NCI-H2081 (cell line): ENCODE measurements at places on chromosomes 7 and 10.

DNA sequence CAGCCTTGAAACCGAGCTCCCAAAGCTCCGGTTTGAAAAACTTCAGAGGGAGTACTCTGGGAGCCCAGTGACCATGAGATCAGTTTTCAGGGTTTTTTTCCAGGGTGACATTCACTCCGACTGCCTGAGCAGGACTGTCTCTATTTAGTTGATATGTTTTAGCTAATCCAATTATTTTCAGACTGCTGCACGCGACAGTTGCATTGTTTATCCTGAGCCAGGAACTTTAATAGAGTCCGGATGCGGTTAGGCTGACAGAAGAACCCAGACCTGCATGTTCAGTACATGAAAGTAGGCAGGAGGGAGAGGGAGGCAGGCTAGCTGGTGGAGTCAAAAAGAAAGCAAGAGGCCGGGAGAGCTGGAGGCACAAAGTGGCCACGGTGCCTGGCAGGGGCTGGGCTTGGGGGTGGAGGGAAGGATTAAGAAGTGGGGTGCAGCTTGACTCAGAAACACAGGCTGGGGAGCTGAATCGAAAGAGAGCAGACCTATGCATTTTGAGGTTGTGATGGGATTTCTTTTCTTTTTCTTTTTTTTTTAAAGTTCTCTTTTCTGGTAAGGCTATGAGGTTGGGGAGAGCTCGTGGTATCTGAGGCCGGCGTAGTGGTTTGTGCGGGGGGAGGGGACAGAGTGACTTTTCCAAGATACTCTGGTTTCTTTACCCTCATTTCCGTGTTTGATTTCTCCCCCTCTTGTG lies 5.7 kb downstream of the GATA3 start:
- no peak for DNase-seq

GRCh38 chr7:99392659-99393354 lies 15.6 kb downstream of the PDAP1 start:
- peak; percentile 81 for DNase-seq

DNA sequence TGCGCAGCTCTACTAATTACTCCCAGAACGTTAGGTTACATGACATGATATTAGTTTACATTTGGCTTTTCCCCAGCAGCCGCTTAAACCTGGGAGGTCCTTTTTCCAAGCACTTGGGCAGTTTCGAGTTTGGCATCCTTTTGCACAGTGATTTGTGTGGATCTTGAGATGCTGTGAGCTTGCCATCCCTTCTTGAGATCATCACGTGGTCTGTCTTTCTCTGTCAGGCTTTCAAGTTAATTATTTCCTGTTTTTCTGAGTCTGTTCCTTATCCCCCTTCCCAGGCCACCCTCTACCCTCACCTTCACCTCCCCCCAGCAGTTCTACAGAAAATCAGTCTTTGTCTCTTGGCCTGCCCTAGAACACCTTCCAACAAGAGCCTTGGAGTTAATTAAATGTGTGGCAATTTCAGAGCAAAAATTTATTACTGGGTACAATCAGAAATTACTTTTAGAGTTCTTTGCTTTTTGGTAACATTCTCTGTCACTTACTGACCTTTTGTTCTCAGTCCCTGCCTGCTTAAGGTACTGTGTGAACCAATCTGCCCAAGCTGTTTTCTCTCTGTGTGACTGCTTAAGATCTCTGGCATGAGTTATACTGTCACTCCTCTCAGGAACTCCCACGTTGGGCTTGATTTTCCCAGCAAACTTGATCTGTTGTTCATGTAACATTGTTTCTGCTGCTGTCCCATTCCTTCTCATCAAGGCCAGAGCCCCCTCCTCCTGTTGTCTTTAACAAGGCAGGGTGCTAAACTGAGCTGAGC lies 3.1 kb upstream of the SLF2 start:
- no peak for DNase-seq

DNA sequence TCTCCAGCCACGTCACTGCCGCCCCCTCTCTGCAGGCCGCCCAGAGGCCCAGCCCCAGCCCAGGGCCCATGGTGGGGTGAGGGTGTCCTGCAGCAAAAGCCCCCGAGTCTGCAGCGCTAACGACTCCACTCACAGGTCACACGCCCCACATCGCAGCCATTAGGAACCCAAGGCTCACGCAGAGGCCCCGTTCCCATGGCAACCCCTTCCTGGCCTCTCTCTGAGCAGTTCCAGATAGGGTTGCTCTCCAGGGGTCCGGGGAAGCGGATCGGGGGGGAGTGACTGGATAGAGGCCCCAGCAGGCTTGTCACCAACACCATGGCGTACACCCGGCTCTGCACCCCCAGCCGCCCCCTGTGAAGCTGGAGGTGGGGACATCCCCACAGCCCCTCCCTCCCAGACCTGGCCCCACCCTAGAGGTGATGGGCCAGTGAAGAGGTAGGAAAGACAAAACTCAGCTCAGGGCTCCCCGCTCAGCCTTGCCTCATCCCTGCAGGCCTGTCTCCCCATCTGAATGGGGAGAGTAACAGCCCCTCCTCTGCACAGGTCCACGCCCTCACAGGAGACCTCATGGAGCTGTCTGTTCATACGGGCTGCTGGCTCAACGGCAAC lies 41.2 kb downstream of the TNRC18 start:
- no peak for DNase-seq

DNA sequence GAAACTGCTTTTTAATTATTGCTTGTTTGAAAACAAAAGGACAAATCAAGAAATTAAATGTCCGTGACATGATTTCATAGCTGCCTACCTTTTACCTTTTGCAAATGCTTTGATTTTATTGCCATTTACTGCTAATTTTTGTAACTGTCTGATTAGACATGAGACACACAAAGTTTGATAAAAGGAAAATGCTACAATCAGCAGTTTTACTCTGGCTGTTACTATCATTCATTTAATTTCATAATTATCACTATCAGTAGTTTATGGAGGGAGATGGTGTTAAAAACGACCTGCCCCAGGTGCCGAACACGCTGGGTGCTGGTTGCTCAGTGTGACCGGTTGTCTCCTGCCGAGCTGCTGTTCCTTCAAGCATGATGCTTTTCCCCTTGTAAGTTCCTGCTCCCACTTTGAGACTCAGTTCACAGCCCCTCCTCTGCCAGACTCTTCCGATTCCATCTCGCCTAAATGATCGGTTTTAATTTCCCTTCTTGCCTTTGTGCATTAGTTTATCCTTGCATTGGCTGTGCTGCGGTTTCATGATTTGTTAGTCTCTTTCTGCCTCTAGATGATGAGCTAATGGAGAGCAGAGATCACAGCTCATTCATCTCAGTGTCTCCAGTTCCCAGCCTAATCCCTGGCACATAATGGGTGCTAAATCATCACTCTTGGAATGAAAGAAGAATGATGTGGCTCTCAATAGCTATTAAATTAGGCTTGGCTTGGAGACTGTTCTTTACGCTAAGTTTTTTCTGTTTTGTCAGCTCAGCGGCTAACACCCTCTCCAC lies 110.6 kb downstream of the PFKFB3 start:
- DNase-seq, result no peak

- DNase-seq, result no peak
Measured at GRCh38 chr10:74202356-74202755, 51.3 kb downstream of the ADK start.

DNA sequence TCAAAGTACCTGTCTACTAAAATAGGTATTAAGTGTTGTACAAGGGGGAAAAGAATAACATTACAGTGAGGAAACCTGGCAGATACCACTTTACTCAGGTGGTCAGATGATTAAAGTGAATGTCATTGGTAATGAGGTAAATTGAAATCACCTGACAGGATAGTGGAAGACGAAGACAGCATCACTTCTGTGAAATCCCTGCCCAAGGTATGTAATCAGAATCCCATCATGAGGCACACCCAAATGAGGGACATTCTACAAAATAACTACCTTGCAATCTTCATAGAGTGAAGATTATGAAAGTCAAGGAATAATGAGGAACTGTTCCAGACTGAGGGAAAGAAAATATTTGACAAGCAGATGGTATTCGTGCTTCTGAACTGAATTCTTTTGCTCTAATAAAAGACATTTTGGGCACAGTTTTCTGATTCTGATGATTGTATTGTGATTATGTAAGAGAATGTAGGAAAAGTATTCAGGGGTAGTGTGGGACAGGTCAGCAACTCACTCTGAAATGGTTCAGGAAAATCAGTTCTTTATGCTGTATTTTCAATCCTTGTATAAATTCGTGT lies 33.3 kb upstream of the ARMS2 start:
- DNase-seq, result no peak
